Nephron progenitor cell (in vitro differentiated cells): ENCODE measurements at places on chromosomes 1 and 21.

- DNase-seq = no peak
Observed at GRCh38 chr1:119387858-119388257, 19.3 kb downstream of the HAO2 start.

GRCh38 chr1:228007801-228008341 is 1.1 kb downstream of the WNT3A start:
- DNase-seq = no peak

DNA sequence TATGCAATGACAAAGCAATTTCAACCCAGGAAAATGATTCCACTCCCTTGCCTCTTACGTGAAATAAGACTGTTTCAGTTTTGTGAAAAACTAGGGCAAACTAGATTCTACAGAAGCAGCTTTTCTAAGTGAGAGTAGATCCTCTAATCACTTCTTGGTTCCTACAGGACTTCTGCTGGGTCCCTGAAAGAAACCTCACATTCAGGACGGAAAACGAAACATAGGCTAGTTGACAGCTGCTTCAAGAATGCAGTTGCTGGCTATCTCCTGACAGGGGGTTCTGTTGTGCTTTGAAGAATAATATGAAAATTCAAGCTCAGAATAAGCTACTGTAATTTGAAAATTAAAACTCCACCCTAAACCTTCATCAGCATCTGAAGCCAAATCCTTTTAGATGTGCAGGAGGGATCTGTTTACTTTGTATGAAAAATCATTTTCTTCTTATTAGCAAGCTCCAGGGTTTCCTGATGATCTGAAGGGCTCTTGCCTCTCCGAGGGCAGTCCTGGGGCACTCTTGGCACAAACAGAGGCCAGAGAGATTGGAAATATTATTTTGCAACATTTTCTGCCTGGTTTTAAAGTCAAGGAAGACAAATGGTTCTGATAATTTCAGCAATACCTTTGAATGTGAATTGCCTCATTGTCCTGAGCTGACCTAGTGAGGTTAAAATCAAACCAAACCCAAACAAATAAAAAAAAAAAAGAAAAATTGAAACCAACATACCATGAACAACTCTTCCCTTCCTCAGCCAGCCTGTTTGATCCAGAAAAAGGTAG is 55.0 kb downstream of the NTMT2 start:
- no peak for DNase-seq

GRCh38 chr21:36790616-36791015 is 91.7 kb downstream of the SIM2 start:
- DNase-seq = no peak

DNA sequence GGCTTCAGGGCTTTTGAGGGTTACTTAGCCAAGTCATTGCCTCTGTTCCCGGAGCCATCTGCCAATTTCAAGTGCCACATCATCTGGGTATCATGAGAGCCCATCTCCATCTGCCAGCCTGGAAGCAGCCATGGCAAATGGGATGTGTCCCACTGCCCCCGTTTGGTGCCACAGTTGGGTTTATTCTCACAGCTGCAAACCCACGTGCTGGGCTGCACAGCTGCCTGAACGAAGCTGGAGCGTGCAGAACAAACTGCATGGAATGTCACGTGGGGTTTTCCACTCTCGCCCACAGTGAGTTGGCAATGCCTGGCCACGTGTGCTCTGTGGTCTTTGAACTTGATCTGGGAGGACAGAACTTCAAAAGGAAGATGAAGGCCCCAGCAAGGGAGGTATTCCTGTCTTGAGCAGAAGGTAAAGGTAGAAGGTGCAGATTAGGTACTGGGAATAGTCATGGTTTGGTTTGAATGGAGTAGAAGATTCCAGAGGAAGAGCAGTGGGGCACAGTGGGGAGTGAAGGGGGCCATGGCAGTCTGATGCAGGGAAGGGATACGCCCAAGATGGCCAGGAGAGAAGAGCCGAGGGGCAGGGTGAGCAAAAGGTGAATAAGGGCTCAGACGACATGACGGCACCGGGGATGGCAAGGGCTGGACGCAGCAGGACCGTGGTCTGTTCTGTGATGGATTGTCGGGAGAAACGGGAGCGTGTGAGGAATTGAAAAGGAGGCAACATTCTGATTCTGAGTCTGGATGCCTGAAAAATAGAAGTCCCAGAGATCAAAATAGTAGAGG is 222.0 kb downstream of the KAZN start:
- no peak for DNase-seq

DNA sequence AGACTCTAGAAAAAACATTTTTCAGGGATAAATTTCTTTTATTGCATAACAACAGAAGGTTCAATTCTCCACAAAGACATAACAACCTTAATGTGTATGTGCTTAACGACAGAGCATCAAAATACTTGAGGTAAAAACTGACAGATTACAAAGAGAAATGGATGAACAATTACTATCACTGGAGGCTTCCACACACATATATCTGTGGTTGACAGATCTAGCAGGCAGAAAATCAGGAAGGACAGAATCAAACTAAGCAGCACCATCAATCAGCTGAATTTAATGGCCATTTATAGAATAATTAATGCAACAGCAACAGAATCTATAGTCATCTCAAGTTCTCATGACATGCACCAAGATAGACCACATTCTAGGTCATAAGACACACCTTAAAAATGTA is 306.0 kb upstream of the GREM2 start:
- DNase-seq = no peak

DNA sequence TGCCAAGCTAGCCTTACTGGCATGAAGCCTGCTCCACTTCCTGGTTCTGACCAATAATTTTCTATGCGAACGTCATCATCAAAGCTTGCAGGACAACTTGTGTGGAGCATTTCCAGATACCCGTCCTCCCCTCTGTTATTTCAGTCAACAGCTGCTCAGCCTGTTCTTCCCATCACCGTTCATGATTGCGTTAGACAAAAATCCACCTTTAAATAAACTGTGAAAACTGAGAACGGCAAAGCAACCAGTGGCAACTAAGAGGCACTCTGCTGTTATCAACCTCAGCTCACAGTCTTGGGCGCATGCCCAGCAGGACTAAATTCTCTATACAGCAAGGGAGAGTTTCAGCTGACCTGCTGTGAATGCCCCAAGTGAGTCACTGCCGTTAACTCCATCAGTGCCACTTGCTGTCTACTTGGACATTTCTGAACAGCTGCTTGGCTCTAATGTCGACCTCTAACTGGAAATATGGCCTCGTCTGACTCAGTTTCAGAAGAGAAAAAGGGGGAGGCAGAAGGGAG is 207.4 kb upstream of the RUNX1 start:
- no peak for DNase-seq

DNA sequence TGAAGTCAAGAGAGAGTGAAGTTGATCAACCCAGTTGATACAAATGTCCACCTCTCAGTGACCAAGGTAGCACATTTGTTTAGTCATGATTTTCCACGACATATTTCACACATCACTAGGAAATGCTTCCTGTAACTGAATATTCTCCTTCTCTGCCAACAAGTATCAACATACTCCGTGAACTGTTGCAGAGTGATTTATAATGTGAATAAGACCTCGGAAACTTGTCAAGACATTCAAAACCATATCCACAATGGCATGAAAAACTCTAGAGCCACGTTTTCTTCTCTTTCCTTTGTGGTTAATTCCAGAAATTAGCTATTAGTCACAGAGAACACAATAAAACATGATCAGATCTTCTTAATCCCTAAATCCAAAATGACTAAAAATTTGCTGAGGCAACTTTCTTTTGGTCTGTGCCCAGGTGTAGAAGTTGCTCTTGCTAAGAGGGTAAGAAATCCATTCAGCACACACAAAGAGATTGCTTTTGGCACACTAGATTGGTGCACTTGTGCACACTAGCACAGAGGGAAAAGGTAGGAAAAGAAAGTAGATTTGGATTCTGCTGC is 244.3 kb upstream of the NRIP1 start:
- no peak for DNase-seq

- no peak for DNase-seq
Observed at GRCh38 chr1:40439247-40439646, 11.0 kb upstream of the ZFP69B start.

GRCh38 chr1:69737527-69738185 is 169.9 kb downstream of the LRRC7 start:
- DNase-seq = peak; percentile 19

- DNase-seq = no peak
Observed at GRCh38 chr1:162913345-162913744, 52.4 kb upstream of the CCDC190 start.

GRCh38 chr1:41360074-41360785 is 1.0 kb upstream of the FOXO6 start:
- DNase-seq = no peak

- DNase-seq = no peak
Observed at GRCh38 chr1:191588905-191589304, 569.4 kb upstream of the RGS18 start.

DNA sequence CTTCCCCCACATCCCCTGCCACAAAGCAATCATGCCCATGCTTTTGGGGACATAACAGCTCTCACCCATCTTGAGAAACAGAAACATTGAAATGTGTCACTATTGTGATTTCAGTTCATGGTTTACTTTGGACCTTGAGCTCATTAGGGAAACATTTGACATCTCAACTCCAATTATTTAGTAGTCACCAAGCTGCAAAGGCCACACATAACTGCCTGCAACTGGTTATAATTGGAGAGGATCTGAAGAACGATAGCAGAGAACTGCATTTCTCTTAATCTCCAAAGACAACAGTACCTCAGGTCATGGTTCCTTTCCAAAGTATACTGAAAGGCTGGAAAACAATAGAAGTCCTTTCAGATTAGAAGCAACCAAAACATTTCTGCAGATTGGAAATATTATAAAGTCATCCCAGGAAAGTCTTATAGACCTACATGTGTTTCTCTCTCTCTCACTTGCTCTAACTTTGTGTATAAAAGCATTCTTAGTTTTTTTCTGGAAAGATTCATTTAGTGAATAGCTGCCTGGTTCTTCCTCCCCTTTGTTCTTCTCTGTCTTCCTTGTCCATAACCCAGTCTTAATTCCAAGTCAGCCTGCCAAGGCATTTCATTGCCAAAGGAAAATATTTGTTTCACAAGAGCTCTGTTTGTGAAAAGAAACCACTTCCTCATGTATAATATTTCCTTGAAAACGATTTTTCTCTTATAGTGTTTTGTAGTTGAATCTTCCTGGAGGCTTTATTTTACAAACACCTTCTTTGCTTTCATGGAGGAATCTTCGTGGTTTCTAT is 426.8 kb downstream of the ADGRL2 start:
- DNase-seq = no peak

GRCh38 chr1:56415720-56416119 is 163.6 kb downstream of the PLPP3 start:
- DNase-seq = no peak

GRCh38 chr1:234713859-234714258 is 103.9 kb upstream of the IRF2BP2 start:
- DNase-seq = no peak

GRCh38 chr1:172887162-172887561 is 163.6 kb downstream of the TNFSF18 start:
- DNase-seq = no peak

- DNase-seq = no peak
Observed at GRCh38 chr1:244186372-244186771, 135.3 kb downstream of the ZBTB18 start.

DNA sequence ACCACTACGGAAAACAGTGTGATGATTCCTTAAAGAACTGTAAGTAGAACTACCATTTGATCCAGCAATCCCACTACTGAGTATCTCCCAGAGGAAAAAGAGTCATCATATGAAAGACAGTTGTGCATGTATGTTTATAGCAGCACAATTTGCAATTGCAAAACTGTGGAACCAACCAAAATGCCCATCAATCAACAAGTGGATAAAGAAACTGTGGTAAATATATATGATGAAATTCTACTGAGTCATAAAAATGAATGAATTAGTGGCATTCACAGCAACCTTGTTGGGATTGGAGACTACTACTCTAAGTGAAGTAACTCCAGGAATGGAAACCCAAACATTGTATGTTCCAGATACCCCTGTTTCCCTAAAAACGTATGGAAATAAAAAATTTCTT is 337.0 kb upstream of the PTBP2 start:
- no peak for DNase-seq

- peak; percentile 54 for DNase-seq
Observed at GRCh38 chr1:54980528-54981241, at the start of gene TMEM61. TMEM61 (plus strand) TSS chr1:54980628; CDS start chr1:54981066, 438 bp downstream.

GRCh38 chr1:222680080-222680479 is 32.2 kb downstream of the AIDA start:
- DNase-seq = no peak

DNA sequence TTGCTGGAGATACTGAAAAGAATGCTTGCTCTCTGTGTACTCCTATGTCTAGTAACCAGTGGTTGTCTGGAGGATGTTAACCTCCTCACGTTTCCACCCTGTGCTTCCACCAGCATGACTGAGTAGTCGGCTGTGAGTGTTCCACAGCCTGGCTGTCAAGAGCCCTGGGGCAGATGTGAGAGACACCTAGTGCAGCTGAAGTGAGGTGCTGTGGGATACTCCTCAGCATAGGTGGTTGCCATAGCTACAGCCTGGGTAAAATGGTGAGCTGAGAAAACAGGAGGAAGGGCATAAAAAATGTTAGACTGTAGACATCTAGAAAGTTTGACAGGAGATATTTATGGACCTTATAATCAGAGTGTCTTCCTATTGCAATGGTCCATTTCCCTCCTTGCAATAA is 15.8 kb downstream of the IVL start:
- no peak for DNase-seq

DNA sequence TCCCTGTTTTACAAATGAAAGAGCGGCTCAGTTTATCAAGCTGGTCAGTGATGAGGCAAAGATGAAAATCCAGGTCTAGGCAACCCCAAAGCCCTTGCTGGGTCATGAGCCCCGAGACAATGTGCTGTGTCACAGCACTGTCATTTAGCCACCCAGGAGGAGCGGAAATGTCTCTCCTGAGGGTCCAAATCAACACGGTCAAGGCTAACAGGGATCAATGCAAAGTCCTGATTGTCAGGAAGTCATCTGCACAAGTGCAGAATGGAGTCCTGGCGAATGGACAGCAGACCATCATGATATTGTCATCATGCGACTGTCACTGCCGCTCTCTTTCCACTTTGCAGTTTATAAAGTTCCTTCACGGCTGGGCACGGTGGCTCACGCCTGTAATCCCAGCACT is 30.2 kb downstream of the NCMAP start:
- DNase-seq = no peak

DNA sequence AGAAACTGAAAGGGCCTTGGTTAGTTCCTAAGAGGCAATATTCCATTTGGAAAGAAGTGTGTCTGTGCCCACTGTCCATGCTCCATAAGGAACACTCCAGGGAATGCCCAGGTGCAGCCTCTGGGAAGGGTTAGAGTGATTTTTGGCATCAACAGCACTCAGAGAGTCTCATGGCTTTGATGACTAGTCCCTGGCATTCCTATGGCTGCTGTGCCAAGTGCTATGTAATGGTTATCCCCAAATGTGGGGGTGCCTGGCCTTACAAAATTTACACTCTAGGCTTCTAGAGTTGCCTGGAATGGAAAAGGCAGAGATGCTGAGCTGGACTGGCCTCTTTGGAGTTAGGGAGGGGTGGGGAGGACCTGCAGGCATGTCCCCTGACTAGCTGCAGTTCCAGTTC is 75.0 kb upstream of the BCAR3 start:
- no peak for DNase-seq

DNA sequence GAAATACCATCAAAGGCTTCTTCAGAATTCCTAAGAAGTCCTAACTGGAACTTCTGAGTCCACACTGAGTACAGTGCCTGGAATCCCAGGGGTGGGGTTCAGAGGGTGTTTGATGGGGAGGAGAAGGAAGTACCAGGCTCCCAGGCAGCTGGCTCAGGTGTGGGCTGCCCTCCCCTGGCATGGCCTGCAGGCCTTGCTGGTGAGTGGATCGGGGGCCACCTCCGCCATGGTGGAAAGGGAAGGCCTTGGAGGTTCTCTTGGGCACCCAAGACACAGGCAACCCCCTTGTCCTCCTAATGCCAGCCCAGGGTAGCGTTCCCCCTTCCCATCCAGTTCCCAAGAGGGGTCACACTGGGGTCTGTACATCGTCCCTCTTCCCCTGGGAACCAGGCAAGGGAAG is 26.8 kb upstream of the TNFRSF1B start:
- DNase-seq = no peak
